ENCODE measurements at places on chromosomes 1 and 21. TPM values are rescaled to one million over a fixed set of nuclear protein-coding genes. Genes with fewer than 3 reads are reported as not detected.

Gene BRWD1
- 27.9 TPM for total RNA-seq

GRCh38 chr1:99766378-99766800, at the start of gene FRRS1:
TSS of gene FRRS1 (minus strand) at chr1:99766635. CDS start at chr1:99748768, 17,867 bp downstream.
- DNase-seq, result peak; percentile 83

DNA sequence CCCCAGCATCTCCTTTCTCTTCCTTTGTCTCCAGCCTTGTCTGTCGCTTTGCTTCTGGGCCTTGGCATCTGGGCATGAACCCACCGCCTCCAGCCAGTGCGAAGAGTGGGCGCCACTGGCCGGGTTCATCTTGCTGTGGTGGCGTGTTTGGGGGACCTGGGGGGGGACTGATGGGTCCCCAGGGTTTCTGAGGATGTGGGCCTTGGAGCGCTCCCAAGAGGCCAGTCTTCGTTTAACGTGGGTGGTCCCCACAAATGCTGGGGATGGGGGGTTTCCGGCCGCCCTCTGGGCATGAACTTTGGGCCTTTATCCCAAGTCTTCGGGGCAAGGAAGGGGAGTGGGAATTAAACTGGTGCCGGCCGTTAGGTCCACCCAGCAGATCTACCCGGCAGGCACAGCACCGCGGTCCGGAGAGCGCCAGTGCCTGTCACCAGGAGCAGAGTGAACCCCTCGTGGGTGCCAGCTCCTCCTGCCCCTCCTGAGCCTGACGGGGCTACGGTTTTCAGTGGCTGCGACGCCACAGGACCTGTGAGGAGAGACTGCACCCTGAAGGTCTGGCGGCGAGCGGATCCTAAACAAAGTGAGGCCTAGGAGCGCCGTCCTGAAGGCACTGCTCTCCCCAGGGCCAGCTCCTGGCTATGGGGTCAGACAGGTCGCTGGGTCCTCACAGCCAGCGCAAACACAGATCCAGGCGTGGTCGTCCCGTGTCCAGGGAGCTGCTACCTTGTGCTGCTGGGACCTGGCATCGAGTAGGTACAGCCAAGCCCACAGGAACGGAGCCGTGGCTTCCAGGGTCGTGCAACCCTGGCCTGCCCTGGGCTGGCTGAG, 12.1 kb upstream of the C1orf174 start:
- DNase-seq, result no peak

Gene KCNE1
- total RNA-seq, result 0.06 TPM

DNA sequence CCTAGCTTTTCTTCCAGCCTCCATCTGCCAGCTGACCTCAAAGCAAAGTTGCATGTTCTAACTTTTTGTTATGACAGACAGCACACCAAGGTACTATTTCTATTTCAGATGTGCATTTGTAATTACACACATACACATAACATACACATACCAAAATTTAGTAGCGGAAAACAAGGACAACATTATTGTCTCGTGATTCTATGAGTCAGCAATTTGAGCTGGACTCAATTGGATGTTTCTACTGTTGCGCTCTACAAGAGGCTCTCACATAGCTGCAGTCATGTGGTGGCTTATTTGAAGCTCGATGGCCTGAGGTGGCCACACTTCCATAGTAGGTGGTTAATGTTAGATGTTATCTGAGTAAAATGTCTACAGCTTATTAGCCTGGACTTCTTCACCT, 1010.1 kb upstream of the B3GALT2 start:
- no peak for DNase-seq

DNA sequence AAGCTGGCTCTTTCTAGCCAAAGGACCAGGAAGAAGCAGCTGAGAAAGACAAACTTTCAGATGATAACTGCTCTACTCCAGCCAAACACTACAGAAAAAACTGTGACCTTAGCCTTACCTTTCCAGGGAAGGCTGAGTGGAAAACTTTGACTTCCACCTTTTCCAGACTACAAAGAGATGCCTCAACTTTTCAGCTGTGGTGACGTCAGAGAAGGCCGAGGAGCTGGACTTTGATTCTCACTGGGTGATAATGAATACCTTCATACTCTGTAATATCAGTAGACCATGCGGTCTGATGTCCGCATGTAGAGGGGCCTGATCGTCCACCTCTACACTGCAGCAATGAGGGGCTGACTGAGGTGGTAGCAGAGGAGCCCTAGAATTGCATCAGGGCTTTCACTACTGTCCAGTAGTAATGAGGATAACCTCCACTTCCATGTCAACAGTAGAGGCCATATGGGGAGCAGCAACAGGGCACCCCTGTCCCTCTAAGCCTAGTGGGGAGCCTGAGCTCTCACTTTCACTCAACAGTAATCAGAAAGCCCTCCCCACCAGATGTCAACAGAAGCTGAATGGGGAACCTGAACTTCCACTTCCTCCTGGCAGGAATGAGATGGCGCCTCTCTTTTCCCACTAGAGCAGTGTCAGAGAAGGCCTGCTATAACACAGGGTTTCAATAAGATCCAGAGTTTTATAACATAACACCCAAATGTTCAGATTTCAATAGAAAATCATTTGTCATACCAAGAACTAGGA, 28.4 kb upstream of the PADI1 start:
- DNase-seq, result no peak

DNA sequence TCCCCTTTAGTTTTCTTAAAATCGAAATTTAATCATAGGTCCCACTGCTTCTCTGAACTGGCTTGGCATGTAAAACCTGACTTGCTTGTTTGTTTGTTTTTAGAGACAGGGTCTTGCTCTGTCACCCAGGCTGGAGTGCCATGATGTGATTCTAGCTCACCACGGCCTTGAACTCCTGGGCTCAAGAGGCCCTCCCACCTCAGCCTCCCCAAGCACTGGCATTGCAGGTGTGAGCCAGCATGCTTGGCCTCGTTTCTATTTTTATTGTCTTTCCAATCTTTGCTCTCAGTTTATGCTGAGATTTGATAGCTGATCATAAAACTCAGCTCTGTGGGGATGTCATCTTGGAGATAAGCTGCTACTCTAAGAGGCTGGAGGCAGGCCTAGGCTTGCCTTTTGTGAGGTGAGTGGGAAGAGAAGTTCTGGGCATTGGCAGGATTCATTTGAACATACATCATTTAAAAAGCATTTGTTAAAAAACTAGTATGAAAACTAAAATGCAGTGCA, 51.5 kb upstream of the GCLM start:
- DNase-seq, result no peak

DNA sequence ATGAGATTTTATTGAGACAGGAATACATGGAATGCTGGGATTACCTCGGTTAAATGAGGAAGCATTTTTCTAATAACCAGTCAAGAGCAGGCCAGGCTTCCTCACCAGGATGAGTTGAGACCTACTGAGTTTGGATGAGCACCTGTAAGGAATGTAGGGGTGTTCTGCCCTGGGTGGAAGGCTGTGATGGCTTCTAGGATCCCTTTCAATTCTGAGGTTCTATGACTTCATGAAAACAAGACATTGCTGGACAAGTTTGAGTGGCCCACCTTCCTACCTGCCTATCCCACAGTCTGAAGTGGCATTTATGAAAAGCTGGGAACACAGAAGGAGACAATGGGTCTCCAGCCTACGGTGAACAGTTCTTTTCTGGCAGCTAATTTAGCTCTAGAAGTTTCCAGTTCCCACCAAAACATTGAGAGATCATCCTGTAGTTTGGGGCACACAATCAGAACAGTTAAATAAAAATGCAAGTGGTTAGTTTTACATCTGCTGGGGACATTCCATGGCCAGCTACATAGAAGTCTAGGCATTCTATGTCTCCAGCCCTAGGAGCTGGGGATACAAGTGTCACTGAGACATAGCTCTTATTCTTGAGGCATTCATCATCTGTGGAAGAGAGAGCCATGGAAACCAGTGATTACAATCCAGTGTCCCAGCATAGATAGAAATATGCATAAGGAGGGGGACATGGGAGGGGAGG, 51.3 kb upstream of the TSPAN2 start:
- DNase-seq, result no peak

DNA sequence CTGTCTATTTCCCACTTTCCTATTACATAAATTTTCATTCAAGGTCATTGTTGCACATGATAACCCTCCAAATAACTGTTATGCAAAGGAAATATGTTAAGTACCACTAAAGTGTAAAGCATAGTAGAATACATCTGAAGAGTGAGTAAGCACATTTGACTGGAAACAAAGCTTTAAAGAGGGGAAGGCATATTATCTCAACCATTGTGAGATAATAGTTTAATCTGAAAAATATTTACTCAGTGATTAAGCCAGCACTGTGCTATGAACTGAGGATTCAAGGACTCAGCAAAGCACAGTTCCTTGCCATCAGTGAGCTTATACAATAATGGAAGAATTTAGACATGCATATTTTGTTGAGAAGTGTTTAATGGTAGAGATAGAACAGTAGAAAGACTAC, 127.4 kb downstream of the HMCN1 start:
- DNase-seq, result peak; percentile 25

DNA sequence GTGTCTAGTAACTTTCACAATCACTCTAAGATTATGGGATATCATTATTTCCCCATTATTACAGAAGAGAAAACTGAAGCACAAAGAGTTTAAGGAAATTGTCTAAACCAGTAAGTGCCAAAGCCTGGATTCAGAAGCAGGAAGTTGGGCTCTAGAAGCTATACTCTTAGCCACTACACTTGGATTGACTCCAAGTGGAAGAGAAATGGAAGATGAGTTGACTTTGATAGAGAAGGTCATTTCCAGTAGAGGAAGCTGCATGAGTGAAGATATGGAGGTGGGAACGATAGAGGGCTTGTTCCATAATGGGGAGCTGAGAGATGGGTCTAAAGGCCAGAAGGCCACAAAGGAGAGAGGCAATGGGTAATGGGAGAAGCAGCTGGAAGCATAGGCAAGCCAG, 11.7 kb upstream of the TDRD10 start:
- no peak for DNase-seq

DNA sequence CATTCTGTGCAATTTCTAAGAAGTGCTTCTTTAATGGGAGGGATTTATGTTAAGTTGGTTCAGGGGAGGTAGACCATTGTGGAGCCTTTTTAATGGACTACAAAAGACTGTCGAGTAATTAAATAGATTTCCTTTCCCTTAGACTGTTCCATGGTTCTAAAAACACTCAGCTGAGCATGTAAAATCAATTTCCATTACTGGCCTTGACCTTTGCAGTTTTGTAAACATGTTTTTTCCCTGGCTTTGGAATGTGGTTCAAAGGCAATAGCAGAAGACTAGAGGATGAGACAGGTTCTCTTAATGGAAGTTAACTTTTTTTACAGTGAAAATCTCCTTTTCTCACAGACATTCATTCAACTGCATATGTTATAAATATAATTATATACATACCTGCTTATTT, 37.6 kb upstream of the BTG3 start:
- no peak for DNase-seq

Gene COL6A1
- total RNA-seq, result 444 TPM

Gene SLC16A4
- total RNA-seq, result 3.9 TPM

- no peak for DNase-seq
Measured at GRCh38 chr21:39630827-39631226, 18.1 kb downstream of the B3GALT5 start.

GRCh38 chr1:232183266-232183800, 446.6 kb downstream of the SIPA1L2 start:
- DNase-seq, result no peak

DNA sequence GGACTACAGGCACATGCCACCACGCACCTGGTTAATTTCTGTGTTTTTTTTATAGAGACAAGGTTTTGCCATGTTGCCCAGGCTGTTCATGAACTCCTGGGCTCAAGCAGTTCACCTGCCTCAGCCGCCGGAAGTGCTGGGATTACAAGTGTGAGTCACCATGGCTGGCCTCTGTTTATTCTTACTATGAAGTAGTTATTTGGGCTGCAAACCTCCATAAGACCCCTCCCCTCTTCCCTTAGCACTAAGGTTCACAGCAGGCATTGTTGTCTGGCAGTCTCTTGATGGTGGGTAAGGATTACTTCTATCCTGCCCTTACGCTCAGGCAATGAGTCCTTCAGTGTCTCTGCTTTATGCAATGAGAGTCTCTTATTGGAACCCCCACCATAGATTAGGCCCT, 51.8 kb downstream of the ANGPTL1 start:
- DNase-seq, result peak; percentile 18

All from Daoy (cell line).